NCI-H1694 treated with DMSO at 0.1 percent for 48 hours (cell line): ENCODE measurements at places on chromosomes 7 and 10.

DNA sequence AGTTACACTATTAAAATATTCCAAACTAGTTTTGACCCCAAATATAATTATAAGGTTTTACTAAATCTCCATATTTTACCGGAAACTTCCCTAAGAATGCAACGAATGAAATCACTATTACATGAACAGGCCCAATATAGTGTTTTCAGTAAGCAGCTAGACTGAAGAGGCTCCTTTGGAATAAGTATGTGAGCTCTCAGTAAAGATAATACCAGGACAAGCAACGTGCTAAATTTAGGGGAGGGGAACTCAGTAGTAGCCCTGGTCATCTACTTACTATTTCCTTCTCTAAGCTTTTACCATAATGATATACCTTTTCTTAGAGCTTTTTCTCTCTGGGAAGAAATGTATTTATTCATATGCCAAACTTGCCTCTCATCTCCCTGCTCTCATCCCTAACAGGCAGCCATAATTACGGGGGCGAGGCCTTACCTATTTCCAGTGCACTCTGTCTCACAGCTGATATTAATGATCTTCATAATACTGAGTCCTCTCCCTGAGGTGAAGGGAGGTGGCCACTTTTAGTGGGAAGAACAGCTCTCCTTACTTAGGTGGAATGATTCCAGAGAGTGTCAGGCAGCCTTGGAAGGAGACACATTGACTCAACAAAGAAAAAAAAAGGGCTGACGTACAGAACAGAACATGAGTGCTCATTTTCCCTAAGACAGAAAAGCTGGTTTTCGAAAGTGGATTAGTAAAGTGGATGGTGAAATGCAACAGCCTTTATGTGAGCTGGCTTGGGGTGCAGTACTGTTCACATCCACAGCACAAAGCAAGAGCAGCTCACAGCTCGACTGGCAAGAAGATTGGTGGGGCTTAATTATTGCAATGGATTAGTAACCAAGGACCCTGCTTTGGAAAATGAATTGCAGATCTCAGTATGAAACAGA, 165.4 kb downstream of the GLI3 start:
- DNase-seq, result peak; percentile 3

- DNase-seq, result no peak
Measured at GRCh38 chr7:90111-91063, 102.0 kb upstream of the FAM20C start.

DNA sequence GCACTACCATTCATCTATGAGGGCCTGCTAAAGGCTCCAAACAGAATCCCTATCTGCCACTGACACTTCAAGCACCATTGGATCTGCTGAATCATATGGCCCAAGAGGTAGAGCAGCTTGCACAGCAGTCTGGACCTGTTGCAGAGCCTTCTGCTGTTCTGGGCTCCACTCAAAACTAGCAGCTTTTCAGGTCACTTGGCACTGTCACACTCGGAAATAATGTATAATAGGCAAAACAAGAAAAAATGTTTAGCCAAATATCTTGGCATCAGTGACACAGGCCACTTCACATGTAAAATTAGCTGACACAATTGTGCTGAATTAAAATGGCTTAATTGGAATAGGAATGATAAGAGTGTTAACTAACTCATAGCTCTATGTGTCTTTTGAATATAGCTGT, 1182.9 kb upstream of the LRRTM3 start:
- no peak for DNase-seq

DNA sequence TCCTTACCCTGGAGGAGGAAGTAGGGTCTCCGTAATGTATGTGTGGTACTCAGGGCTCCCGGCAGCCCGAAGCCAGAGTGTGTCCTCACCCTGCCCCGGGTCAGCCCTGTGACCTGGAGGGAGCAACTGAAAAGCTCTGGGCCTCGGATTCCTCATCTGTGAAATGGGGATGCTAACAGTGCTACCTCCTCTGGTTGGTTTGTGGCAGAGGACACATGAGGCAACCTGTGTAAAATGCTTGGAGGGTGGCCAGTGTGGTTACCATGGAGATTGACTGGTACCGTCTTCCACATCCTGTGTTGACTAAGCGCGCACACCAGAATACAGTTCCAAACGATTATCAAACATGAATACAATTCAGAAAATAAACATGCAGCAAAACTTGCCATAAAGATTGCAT, 163.8 kb upstream of the KLF6 start:
- DNase-seq, result no peak

GRCh38 chr7:46993396-46993795, 588.5 kb downstream of the TNS3 start:
- DNase-seq, result no peak

GRCh38 chr10:70786799-70787415, 1.7 kb upstream of the TBATA start:
- no peak for DNase-seq

DNA sequence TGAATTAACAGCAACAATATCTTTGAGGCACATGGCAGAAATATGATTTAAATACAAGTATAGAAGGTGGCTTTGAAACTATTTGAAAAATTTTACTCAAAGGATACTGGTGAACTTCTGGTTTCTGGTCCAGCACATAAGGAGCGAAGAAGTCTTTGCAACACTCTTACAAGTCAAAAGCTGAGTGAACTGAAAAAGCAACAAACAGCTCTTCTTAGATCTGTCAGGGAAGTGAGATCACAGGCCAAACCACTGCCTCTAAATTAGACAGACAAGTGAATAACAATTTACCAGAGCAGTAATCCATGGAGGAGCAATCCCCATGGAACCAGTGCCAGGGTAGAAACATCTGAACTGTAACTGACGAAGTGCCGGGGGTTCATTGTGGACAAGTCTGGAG, 9.6 kb upstream of the VWC2 start:
- DNase-seq, result no peak

DNA sequence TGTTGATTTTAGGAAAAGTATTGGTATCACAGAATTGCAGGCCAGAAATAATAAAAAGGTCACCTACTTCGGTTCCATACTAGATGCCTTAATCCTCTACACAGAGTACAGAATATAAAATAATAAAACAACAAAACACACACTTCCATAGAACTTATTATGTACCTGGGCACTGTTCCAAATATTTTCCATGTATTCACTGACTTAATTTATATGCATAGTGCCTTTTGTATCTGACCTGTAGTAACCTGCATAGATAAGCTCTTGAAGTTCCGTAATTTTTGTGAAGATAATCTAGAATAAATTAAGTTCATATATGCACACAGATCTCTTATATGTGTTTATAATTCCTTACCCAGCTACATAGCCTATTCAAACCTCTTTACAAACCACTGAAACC, 78.3 kb downstream of the RAPGEF5 start:
- DNase-seq, result no peak
